ENCODE measurements at places on chromosomes 1 and 21.

DNA sequence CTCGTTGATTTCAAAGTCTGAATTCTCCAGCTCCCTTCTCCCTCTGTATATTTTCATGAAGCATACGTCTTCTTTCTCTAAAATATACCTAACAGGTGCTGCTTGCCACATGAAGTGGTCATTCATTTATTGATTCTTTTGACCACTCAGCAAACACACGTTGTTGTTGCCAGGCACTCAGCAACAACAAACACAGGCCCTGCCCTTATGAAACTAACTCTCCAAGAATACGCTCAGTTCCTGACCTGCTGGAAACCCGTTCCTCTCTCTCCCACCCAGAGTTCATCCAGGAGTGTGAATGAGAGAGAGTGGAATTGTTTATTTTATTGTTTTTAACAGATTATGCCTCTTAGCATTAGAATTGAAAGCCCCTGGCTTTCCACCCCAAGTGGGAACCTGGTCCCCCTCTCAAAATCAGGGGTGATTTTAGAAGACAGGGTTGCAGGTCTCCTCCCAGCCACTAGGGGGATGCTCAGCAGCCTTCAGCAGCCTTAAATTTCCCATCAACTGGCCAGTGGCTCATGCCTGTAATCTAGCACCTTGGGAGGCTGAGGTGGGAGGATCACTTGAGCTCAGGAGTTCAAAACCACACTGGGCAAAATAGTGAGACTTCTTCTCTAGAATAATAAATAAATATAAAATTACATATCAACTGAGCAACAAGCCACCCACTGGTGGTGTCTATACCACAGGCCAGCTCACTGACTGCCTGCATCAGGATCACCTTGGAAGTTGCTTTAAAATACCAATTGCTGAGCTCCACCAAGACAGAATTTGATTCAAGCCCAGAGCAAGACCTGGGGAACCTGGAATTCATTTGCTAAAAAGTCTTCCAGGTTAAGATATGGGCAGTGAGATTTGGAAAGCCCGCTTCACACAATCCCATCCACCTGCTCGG is 181.0 kb upstream of the KLHDC7A start:
- no peak for DNase-seq

- DNase-seq = no peak
Observed at GRCh38 chr1:223887747-223888418, 42.1 kb upstream of the TP53BP2 start.

DNA sequence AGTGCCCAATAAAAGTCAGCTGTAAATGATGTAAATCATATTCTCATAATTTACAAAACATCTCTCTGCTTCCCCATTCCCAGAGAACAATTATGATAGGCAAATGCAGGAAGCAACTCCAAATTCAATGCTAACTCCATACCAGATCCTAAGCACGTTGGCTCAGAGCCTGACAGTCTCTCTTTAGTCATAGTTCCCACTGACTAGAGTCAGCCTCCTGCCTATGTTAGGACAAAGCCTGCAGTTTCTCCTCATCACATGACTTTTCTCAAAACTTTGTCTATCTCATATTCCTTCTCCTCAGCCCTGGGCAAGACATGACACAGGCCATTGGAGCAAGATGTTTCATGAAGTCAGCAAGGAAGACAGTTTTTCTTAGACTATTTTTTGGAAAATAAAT is 101.5 kb upstream of the COL24A1 start:
- no peak for DNase-seq

GRCh38 chr1:43565600-43566360 is 35.1 kb downstream of the PTPRF start:
- DNase-seq = no peak

GRCh38 chr1:226424221-226425003 is 16.5 kb upstream of the PARP1 start:
- DNase-seq = no peak

- no peak for DNase-seq
Observed at GRCh38 chr1:50371749-50372148, 51.5 kb downstream of the DMRTA2 start.

DNA sequence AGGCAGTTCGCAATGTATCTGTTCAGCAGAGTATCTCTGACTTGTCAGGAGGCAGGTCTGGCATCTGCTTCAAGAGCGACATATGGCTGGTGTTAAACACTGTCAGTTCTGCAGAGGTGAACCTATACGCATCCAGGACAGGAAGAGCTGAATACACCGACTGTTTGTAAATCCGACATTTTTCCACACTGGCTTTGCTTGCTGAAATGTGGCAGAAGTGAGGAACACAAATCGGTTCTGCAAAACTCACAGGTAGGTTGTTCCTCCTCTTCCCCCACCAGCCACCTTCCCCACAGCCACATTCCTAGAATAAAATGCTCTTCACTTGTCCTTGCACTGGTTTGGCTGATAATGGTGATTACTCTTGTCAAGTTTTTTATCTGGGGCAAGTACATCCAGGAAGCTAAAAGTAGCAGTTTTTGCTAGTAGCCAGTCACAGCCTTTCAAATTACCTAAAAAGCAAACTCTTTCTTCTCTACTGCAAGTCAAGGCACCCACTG is 289.2 kb downstream of the GRIK1 start:
- no peak for DNase-seq

DNA sequence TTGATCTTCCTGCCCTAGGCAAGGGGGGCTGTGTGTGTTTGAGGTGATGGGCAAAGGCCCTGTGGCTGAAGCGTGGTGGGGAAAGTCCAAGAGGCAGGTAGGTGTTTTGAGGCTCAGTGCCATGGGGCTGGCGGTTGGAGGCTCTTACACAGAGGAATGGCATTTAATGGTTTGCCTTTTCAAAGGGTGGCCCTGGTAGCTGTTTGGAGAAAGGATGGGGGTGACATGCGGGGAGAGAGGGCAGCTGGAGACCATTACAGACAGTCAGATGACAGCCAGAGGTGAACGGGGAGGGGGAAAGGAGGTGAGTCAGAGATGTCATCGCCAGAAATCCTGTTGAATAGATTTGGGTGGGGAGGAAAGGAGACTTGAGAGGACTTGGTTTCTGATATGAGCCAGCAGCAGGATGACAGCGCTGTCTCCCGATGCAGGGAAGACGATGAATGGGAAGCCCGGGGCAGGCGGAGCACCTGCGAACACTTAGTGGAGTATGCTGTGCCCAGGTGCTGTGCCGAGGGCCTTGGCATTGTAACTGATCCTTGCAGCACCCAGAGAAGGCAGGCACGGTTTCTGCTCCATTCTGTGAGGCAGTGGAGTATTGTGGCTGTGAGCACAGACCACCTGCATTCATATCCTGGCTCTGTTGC is 56.3 kb downstream of the MAN1C1 start:
- DNase-seq = no peak

DNA sequence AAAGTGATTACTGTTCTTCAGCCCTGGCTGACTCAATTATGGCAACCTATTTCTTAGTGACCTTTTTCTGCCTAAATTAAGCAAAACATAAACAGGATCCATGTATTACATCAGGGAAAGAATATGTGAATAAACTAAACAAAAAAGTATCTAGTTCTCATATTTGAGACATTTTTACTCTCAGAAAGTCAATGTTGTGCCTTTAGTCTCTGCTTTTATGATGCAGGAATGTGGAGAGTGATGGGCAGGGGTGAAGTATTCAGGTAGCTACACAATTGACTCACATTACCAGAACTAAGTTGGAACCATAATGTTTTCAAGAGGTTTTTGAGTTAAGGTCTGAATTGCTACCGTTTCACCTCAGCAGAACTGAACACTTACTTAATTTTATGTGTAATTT is 462.7 kb upstream of the CXADR start:
- no peak for DNase-seq

DNA sequence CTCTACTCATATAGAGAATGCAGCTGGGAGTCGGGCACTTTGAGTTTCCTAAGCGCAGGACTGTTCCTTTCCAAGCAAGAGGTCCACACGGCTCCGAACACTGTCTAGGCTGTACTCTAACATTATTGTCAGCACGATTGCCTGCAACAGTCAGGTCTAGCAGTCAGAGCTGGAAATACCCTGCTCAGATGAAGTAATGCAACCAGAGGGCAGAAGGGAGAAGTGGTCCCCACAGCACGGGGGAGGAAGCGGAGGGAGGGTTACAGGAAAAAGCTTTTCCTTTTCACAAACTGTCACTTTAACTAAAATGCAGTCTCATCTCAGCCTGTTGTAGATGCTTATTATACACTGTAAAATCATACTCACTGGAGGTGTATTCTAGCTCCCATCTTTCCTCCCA is 98.9 kb upstream of the SLC44A3 start:
- no peak for DNase-seq

DNA sequence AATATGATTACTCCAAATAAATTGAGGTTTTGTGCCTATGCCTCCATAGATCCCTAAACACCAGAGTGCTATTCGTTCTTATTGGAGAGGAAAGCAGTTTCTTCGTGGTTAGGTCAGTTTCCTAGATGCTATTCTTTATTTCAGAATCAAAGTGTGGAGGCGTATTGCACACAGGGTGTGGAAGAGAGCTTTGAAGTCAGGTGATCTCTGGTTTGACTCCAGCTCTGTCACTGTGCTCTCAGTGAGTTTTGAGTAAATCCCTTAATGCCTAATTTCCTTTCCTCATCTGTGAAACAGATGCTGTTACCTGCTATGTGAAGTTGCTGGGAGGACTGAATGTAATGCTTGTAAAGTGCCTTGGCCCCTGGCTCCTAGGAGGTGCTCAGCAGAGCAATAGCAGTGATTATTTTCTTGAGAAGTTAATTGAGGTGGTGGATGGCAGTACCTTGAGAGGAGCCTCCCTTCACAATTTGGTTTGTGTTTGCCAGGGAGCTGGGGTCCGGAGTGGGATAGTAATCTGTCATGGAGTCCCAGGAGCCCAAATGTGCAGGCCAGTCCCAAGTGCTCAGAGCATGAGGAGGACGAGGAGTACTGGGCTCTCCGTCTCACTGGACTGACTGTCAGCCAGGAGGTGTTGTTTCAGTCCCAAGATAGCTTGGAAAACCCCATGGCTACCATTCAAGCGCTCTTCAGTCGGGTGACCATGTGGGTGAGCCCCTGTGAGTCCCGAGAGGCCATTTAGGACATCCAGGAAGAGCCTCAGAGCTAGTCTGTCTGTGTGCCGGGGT is 14.9 kb downstream of the NTPCR start:
- DNase-seq = no peak
